Caudate nucleus (tissue), 63 donors: ENCODE measurements at places on chromosomes 13 and 19.

DNA sequence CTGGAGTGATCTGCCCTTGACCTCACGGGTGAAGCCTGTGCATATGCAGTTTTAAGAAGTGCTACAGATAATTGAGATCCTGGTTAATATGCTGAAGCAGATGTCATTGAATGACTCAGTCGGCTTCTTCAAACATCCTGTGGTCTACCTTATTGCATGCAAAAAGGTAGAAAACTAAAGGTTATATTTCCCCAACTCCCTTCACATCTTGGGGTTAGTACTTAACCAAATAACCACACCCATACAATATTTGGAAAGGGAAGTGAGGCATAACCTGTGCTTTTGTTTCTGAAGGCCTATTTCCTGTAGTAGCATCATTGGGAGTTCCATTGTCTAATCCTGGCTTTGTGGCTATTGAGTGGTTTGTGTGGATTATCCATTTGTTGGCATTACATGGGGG is 58.3 kb downstream of the RAP2A start:
- DNase-seq: no peak

DNA sequence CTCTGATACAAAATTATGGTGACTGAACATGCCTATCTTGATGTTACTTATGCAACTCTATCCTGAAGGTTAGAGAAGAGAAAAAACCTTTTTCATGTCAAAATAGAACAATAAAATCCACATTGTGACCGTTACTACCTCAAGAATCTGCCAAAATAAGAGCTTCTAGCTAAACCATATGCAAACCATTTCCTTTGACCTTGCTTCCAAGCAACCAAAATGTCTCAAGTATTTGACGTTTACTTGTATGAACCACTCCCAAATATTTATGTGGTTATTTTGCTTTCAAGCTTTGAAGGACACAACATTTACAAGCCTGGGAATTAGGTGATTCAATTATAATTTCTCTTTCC is 13.9 kb downstream of the FOXO1 start:
- no peak for DNase-seq

- DNase-seq: no peak
These were observed 1962.1 kb downstream of the PCDH9 start for GRCh38 chr13:65268009-65268408.

DNA sequence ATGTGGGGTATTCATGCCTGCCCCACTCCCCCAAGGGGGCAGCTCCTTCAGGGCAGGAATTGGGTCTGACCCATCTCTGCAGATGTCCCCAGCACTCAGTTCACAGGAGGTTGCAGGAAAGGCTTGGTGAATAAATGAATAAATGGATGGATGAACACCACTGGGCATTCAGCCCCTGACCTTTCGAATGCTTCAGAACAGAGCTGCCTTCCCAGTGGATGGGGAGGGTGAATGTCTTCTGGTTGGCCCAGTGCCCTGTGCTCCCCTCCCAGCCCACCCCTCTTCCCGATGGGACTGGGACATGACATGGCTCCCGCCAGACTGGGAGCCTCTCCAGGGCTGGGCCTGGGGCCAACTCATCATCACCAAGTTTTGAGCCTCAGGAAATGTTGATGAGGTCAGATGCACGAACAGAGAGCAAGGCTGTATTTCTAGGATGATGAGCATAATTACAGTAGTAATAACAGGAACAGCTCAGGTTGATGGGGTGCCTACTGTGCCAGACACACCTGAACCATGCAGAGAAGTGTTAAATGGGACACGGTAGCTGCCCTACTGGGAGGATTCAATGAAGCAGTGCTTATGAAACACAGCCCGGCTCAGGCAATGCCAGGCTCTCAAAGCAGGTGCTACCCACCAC is 25.7 kb downstream of the VRK3 start:
- no peak for DNase-seq

- DNase-seq: no peak
These were observed 789.7 kb upstream of the GPC6 start for GRCh38 chr13:92436924-92437323.

GRCh38 chr13:97430296-97430695 is 3.7 kb upstream of the RAP2A start:
- DNase-seq: no peak

- DNase-seq: peak; percentile 5
These were observed 100.9 kb downstream of the NDFIP2 start for GRCh38 chr13:79581870-79582315.
